CD14-positive monocyte (primary cell): ENCODE measurements at places on chromosomes 11 and 22. TPM values are rescaled to one million over a fixed set of nuclear protein-coding genes. Genes with fewer than 3 reads are reported as not detected.

DNA sequence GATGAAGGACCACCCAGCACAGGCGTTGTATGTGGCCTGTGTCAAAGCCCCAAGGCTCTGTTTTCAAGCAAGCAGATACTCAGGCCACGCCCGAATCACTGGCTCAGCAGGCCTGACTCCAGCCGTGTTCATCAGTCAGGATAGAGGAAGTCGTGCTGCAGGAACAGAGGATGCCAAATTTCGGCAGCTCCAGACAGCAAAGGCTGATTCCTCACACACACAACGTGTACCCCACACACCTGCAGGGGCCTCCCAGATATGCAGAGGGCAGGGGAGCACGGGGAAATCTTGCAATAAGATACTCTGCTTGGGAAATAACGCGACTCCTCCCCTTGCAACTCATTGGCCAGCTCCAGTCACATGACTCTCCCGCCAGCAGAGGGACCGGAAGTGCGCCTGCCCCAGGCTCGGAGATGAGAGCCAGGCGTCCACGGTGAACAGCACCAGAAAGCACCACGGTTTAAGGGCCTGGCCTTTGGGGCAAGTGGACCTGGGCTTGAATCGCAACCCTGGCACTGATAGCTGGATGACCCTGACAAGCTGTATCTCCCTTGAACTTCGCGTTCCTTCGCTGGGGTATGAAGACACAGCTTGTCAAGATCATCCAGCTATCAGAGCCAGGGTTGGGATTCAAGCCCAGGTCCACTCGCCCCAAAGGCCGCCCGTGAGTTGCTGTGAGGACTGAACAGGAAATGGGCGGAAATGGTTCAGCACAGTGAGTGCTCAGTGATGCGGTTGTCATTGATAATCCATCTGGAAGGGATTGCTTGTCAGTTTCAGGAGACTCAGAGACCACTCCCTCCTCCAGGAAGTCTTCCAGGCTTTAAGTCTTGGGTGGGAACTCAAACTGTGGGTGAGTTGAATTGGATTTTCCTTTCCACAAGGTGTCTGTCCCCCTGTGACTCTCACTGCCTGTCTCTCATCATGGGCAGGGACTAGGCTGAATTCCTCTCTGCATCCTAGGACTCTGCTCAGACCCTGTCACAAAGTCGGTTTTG, 88.5 kb downstream of the MYEOV start:
- DNase-seq, result peak; percentile 6

DNA sequence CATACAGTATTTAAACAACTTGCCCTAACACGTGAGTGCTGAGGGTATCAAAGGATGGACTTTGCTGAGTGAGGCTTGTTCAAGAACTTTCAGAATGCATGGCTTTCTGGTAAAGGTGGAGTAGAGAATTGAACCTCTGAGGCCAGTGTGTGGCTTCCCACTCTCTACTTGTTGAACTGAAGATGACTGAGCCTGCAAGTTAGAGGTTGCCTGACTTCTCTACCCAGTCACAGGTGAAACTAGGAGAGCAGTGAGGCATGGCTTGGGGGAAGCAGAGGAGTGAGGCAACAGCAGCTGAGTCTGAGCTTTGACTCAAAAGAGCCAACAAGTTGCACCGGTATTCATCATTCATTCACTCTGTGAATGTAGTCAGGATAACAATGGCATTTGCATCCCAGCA, 256.4 kb upstream of the SESN3 start:
- DNase-seq, result no peak

APOL4 gene
- 1.4 TPM for polyA plus RNA-seq

MYRF gene
- 0.18 TPM for polyA plus RNA-seq
